ENCODE measurements at places on chromosomes 3 and 15.

GRCh38 chr3:191238321-191238817 lies 39.3 kb downstream of the OSTN start:
- DNase-seq, result no peak

DNA sequence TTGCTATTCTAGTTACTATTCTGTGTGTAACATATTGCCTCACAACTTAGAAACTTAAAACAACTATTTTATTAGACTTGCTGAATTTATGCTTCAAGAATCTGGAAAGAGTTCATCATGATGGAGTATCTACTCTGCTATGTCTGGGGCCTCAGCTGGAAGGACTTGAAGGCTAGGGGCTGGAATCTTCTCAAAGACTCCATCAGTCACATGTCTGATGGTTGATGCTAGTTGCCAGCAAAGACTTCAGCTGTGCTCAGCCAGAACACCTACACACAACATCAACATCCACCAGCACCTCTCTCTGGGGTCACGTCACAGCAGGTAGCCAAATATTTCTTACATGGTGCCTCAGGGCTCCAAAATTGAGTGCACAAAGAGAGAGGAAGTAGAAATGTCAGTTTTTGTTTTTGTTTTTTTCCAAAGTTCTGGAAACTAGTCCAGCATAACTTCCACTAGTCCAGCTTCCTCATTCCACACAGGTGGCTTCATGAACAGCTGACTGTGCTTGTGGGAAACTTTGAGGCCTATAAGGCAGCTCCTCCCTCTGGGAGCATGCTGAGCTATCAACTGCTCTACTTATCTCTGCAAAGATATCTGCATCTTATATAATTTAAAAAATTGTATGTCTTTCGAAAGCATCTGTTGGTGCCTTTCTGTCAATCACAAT lies 325.4 kb upstream of the AGTR1 start:
- no peak for DNase-seq

GRCh38 chr3:105845488-105845887 lies 23.3 kb downstream of the CBLB start:
- no peak for DNase-seq

- no peak for DNase-seq
Measured at GRCh38 chr15:52546031-52546751, 17.5 kb upstream of the MYO5A start.

- no peak for DNase-seq
Measured at GRCh38 chr3:105730801-105731354, 137.9 kb downstream of the CBLB start.

GRCh38 chr15:68057034-68057433 lies 2.9 kb downstream of the PIAS1 start:
- no peak for DNase-seq
